ENCODE measurements at places on chromosomes 2 and 18. TPM values are rescaled to one million over a fixed set of nuclear protein-coding genes. Genes with fewer than 3 reads are reported as not detected.

GRCh38 chr2:168964251-168964807 is 63.2 kb downstream of the G6PC2 start:
- DNase-seq, result no peak

DNA sequence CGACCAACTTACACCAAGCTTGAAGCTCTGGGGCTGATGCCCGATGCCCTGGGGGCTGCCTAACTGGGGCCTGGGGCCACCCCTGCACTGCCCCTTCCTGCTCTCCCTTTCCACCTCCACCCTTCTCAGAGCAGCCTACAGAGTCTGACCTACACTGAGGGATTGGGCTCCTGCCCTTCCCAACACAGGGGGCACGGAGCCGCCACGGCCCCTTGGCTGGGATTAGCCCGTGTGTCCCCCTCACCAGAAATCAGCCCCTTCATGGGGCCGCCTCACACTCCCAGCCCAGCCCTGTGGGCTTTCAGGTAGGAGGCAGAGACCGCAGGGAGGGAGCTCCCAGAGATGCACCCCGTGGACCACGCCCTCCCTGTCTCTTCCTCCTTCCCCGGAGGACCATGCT is 198.0 kb downstream of the EIPR1 start:
- DNase-seq, result no peak

Gene ATP9B
- total RNA-seq, result 10.0 TPM

- no peak for DNase-seq
These were observed 200.6 kb downstream of the RND3 start for GRCh38 chr2:150286730-150287362.

- DNase-seq, result no peak
These were observed 64.5 kb downstream of the TWIST2 start for GRCh38 chr2:238912228-238912915.

DNA sequence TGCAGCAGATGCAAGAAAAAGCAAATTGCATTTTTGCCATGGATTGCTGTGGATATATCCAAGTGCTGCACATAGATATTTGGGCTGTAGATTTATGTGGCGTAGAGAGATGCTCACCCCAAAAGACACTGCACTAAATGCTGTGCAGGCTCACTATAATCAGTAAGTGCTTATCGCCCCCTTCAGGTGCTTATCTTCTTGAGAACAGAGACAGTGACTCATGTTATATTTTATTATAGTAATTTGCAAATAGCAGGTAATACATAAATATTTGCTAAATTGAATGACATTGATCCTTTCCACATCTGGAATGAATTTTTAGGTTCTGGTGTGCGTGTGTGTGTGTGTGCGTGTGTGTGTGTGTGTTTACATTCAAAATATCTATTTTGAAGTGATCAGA is 36.8 kb upstream of the PLEKHM3 start:
- peak; percentile 62 for DNase-seq

- no peak for DNase-seq
These were observed 37.3 kb downstream of the FHOD3 start for GRCh38 chr18:36334798-36335197.

DNA sequence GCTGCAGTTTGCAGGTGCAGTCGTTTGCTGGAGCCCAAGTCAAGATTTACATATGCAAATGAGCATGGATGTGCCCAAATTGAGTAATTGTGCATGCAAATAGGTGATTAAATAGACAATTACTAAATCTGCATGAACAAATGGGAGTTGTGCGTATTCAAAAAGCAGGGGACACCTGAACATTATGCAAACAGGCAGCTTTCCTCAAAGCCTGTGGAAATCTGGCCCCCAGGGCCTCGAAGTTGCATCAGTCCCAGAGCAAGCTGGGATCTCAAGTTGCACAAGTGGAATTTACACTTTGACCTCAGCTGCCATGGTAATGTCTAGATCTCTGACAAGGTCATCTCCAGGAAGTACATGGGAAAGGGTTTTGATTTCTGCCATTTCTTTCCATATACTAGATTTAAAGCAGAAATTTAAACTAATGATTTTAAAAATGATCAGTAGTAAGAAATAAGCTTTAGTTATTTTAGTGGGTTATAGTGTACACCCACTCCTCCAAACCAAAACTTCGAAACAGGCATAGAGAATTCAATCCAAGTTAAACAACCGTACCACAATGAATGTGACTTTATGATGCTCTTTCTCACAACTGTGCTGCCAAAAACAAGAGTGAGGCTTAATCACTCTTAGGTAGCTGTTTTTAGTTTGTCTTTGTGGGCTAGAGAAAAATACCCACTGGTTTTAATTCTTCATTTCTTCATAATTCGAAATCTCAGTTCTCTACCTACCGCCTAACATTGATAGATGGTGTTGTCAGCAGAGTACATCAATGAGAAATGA is 110.7 kb downstream of the RND3 start:
- DNase-seq, result peak; percentile 51

DNA sequence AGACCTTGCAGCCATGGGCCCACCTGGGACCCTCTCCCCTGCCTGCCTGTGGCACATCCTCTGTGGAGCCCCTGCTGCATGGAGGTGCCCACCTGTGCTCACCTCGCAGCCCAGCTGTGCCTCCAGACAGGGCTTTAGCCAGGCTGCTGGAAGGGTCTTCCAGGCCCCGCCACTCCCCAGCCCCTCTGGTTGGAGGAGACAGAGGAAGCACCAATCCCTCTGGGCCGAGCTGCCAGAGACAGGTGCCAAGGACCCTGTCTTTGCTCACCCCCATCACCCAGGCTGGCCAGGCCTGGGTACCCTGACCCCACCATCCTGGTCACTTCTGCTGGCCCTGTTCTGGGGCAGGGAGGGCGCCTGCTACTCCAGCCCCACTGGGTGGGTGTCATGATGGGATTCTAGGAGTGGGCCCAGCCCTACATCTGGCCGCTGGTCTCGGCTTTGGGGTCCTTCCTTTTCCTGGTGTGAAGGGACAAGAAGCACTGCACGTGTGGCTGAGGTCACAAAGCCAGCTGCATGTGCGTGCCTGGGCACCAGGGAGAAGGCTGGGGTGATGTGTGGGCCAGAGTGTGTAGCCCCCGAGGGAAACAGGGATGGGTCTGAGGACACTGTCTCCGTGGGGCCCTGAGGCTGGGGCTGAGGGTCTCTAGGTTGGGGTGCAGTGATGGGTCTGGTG is 9.3 kb upstream of the NEU4 start:
- no peak for DNase-seq

Gene POTEC
- total RNA-seq, result not detected

Gene L3MBTL4
- total RNA-seq, result not detected

Gene FAM124B
- 0.56 TPM for total RNA-seq

GRCh38 chr2:71678874-71679273 is 225.5 kb downstream of the DYSF start:
- no peak for DNase-seq

Gene ACVR1
- total RNA-seq, result 13.0 TPM

GRCh38 chr2:233718552-233718951 is at the start of gene UGT1A4:
TSS of gene UGT1A4 (plus strand) at chr2:233718736. CDS start at chr2:233718821, 85 bp downstream.
- no peak for DNase-seq

GRCh38 chr2:107592280-107592624 is 234.4 kb upstream of the RGPD4 start:
- no peak for DNase-seq

DNA sequence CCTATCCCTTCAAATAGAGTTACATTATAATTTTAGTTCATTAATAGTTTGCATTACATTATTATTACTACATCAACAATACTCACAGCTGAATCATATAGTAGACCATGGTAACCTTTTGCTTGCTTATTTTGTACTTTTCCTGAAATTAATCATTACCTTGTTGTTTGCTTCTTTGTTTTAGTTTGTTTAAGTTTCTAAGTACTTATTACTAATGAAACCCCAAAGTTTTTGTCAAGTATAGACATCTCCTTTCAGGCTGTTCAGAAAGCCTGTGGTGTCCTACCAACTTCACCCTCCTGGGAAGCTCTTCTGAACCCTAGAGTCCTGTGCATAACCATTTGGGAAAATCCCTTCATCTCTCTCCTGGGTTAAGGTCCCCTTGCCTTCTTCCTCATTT is 43.5 kb upstream of the LAPTM4A start:
- no peak for DNase-seq

DNA sequence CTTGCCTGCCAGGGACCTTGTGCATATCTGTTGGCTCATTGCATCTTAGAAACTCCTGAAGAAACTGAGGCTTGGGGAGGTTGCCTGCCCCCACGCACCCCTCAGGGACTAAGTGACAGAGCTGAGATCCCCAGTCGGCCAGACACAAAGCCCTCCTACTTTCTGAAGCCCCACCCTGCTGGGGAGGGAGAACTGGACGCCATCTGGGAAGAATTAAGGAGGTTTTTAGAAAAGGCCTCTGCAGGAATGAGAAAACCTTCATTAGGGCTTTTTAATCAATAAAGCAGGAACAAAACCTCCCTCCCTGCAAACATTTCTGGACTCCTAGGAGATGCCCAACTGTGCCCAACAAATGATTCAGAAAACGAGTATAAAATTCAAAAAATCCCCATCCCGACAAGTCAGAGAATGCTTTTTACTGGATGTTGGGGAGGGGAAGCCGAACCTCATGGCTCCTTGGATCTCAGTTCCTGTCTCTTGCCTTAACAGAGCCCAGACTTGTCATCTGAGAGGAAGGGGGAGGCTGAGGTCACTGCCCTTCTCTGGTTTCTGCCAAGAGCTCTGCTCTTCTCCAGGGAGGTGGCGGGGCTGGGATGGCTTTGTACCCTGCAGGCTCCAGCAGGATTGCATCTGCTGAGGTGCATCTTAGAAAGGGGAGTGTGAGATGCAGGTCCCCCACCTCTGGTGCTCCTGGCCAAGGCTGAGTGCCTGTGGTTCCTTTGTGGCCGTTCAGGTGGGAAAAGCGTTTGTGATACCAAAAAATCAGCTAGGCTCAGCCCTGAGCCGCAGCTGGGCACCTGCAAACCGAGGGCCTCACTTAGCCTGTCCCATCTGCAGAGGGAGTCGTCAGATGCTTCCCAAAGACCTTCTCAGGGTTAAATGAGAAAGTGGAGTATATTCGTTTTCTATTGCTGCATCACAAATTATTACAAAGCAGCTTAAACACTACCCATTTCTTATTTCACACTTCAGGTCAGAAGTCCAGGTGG is 142.4 kb downstream of the ZFP36L2 start:
- DNase-seq, result peak; percentile 64

DNA sequence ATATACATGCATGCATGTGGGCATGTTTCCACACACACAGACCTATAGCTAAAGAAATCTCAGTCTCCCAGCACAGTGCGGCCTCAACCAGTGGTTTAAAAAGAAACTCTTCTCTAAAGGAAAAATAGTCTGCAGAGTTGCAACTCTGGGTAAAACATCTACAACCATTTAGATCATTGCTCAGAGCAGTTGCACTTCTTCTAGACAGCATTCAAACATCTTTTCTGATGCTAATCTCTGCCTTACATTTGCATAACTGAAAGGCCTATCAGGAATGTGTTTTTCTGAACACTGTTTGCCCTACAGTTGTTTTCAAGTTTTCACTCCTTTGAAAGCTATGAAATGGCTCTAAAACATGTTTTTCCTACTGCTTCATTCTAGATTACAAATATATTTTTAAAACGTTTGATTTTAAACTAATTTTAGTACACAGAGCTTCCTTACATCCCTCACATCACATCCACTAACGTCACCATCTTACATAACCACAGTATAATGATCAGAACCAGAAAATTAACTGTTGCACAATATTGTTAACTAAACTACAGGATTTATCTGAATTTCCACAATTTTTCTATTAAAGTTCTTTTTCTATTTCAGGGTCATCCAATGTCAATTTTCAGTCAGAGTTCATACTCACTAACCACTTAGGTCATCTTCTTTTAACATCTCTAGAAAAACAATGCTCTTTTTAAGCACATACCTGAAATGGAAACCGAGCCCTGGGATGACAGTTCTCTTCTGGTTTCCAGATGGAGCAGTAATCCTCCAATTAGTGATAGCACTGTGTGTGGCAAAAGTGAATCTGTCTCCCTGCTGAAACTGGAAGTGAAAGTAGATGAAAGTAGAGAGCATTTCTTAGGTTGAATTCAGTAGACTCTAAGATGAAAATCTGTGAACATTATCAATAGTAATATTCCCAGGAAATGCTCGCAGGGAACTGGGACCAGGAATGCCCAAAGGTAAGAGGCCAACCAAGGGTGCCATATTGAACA is 501.6 kb upstream of the GCFC2 start:
- no peak for DNase-seq

DNA sequence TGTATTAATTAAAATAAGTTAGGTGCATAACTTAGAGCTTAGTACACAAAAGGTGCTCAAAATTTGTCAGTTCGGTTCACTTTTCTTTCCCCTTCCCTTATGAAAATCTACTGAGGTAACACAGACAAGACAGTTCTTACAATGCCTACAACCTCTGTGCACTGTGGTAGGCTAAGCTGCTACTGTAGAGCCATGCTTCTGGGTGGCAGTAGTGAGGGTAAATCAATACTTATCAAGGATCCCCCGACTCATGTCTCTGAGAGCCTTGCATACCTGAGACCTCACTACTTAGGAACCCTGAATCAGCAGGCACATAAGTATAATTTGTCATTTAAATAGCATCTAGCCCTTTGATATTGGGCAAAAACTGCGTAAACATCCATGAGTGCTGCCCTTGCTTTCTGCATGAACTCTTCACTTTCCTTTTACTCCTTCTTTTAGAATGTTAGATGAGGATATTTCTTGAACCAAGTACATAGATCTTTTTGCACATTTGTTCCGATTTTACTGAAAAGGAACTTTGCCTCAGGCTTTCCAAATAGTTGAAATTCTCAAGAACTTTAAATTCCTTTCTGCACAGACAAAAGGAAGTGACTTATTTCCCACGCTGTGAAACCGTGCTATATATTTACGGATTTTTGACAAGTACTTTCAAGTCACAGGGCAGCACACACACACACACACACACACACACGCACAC is 234.4 kb downstream of the TRIB2 start:
- no peak for DNase-seq

GRCh38 chr2:64394153-64394552 is 59.8 kb upstream of the LGALSL start:
- DNase-seq, result no peak

Gene CRYGD
- not detected for total RNA-seq

DNA sequence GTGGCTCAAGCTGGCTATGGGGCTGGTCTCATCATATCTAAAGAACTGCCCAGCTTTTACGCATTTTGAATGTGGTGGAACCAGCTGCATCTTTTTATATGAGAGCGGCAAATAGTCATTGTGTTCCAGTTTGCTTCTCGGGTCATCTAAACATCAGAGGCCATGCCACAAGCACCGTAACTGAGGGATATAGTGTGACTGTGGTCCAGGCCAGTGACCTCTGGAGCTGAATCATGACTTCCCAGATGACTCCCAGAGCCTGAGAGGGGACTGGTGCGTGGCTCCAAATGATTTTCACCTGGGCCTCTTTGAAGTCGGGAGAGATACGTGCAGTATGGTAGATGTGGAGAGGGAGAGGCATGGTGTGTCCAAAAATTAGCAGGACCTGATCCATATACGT is 271.0 kb downstream of the NEDD4L start:
- no peak for DNase-seq

DNA sequence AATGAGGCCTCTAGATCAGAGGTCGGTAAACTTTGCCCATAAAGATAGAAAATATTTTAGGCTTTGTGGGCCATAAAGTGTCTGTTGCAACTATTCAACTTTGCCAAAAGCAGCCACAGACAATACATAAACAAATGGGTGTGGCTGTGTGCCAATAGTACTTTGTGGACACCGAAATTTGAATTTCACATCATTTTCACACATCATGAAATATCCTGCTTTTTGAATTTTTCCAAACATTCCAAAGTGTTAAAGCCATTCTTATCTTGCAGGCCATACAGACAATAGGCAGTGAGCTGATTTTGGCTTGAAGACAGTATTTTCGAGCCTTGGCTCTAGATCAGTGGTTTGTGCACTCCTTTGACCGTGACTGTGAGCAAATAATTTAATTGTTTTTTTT is 51.1 kb upstream of the EPC2 start:
- DNase-seq, result no peak
